ENCODE measurements at places on chromosomes 3 and 15.

- no peak for DNase-seq
These were observed 87.5 kb upstream of the MME start for GRCh38 chr3:154992655-154993054.

DNA sequence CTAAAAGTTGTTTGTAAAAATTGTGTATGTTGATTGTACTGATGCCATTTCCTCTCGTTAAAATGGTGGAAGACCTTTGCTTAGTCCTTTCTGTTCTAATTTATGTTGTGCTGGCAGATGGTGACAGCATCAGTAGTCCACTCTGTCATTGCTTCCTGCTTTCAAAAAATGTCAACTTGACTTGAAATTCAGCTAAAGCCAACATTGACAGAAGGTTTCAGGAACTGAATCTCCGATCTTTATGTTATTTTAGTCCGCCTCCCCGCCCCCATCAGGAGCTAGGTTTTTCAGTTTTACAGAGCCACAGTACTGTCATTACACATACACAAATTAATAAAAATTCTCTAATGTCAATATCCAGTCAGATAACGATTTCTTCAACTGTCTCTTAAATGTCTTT, 1.5 kb downstream of the CEP63 start:
- DNase-seq = peak; percentile 88

GRCh38 chr15:61702224-61703020, 357.8 kb downstream of the VPS13C start:
- DNase-seq = no peak

GRCh38 chr15:51263116-51263515, 75.3 kb downstream of the CYP19A1 start:
- no peak for DNase-seq

Measured in suppressor macrophage treated with lipopolysaccharide for 4 hours (primary cell).